GM19239 (cell line): ENCODE measurements at places on chromosomes 12 and 14.

- no peak for DNase-seq
These were observed 229.2 kb downstream of the DPF3 start for GRCh38 chr14:72664651-72665050.

DNA sequence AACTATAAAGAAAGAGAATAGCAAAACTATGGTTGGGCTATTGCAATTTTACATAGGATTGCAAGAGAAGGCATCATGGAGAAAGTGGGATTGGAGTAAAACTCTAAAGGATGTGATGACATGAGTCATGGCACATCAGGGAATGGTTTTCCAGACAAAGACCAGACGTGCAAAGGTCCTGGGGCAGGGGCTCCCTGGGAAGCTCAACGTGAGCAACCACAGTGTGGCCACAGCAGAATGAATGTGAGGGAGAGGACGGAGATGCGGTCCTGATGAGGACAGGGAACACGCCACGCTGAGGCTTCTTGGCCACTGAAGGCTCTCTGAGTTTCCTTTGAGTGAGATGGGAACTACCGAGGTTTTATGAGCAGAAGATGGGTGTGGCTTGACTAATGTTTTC, 38.2 kb downstream of the FZD10 start:
- no peak for DNase-seq

DNA sequence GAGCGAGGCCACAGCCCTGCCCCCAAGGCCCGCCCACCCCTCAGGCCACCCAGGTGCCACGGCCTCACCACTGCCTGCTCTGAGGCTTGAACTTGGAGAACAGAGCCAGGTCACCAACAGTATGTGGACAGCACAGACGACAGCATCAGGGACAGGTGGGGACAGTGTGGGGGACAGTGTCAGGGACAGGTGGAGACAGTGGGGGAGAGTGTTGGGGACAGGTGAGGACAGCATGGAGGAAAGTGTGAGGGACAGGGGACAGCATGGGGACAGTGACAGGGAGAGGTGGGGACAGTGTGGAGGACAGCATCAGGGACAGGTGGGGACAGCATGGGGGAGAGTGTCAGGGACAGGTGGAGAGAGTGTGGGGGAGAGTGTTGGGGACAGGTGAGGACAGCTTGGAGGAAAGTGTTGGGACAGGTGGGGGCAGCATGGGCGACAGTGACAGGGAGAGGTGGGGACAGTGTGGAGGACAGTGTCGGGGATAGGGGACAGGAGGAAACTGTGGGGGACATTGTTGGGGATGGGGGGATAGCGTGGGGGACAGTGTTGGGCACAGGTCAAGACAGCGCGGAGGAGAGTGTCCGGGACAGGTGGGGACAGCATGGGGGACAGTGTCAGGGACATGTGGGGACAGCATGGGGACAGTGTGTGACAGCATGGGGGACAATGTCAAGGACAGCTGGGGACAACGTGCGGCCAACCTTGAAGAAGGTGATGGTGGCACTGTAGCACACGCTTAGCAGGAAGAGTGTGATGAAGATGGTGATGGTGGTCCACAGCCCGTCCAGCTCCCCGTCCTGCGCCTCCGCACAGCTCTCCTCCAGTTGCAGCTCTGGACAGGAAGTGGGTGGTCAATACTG, 114.9 kb downstream of the TMEM121 start:
- no peak for DNase-seq

DNA sequence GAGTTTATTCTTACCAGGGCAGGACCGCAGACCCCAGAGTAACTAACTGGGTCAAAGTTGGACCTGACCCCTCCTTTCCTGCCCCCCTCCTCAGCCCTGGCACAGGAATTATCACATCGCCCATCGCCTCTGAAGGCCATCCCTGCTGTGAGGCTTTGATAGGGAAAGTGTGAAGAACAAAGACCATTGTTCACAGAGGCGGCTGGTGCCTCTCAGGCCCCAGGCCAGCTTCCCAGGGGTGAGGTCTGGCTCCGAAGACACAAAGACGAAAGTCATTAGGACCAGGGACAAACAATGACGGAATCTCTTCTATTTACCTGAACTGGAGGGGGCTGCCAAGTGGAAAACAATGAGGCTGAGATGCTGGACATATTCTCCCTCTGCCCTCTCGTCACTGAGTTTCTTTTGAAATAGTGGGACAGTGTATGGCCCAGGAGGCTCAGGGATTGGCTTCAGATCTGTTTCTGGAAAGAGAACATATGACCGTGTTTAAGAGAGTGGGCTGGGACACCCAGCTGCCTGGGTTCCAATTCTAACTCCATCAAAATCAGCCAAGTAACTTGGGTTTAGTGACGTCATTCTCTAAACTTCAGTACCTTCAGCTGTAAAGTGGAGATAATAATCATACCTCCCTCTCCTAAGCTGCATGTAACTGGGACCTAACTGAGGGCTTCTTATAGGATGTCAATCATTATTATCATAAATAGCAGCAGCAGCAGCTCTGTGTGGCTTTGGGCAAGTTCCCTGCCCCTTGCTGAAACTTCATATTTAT, 769.4 kb downstream of the MED13L start:
- no peak for DNase-seq

DNA sequence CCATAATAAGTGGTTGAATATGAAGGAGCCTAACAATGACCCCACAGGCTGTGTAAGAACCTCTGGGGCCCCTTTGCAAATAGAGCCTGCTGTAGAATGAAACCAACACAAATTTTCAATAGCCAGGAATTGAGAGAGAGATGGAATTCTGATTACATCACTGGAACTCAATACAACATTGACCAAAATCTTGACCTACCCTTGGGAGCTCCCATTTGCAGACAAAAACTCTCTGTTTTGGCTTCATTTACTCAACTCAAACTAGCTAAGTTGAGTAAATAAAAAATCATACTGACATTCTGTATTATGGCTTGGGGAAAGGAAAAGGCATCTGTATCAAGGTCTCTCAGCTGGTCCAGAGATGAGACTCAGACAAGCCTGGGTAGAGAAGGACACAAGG, 91.0 kb downstream of the TBX3 start:
- DNase-seq, result no peak

DNA sequence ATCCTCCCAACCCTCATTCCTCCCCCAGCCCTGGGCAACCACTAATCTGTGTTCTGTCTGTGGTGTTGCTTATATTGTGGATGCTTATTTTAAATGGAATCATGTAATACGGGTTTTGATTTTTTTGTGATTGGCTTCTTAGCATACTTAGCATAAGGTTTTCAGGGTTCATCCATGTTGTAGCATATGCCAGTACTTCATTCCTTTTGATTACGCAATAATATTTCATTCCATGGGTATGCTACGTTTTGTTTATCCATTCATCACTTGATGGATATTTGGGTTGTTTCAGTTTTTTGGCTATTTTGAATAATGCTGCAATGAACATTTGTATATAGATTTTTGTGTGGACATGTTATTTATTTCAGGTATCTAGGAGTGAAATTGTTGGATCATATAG, 82.9 kb downstream of the TSPAN9 start:
- no peak for DNase-seq

DNA sequence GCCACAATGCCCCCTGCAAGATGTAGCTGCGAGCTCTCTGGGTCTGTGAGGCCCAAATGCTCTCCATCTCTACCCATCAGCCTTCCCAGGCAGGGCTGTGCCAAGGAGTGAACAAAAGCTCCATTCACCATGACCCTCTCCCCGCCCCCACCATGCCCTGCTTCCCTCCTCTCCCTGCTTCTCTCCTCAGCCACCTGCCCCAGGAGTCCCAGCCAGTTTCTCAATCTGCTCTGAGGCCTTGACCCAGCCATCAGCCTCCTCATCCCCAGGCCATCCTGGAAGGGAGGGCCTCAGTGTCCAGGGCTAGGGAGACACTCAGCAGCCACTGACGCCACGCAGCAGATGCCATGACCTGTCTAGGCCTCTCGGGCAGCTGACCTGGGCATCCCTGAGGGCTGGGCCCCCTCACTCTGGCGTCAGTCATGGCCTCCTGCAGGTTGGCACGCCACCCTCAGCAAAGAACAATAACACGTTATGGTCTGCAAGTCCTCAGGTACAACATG, 8.5 kb upstream of the KRT5 start:
- DNase-seq, result no peak

GRCh38 chr12:56768424-56768823, 5.3 kb downstream of the HSD17B6 start:
- DNase-seq, result no peak

GRCh38 chr14:54686219-54686870, 119.4 kb downstream of the SAMD4A start:
- DNase-seq, result no peak

DNA sequence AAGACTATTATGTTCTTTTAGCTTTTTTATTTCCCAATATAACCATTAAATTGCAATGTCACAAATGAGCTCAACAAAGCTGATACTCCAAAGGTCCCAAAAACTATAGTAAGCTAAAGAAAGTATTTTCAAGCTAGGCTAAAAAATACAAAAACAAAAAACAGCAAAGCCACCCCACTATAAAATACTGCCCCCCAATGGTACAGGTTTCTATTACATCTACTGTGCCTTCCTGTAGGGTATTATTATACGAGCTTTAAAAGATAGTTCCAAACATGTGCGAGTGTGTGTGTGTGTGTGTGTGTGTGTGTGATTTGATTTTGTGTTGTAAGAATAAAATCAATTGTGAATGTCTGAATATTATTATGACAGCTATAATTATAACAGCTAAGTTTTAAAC, 1.1 kb downstream of the IFNG start:
- no peak for DNase-seq

DNA sequence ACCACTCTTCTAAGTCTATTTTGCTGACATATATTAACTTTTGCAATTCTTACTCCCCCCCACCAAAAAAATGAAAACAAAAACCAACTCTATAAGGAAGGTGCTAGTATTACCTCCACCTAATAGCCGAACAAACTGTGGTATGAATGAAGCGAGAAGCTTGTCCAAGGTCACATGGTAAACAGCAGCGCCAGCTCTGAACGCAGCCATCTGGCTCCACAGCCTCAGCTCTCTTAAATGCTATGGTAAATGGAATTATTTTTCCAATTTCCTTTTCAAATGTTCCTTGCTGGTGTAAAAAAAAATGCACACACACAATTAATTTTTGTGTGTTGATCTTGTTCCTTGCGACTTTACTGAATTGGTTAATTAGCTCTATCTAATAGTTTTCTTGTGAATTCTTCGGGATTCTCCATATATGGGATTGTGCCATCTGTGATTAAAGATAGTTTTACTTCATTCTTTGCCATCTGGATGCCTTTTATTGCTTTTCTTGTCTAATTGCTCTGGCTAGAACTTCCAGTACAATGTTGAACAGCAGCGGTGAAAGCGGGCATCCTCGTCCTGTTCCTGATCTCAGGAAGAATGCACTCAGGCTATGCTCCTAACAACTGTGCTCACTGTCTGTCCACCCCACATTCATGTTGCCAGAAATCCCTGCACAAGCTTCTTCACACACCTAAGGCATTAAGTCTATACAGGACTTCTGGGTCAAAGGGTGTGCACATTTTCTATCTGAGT, 10.7 kb upstream of the C12orf76 start:
- no peak for DNase-seq

- DNase-seq, result no peak
These were observed 9.5 kb upstream of the RAB35 start for GRCh38 chr12:120125792-120126634.

DNA sequence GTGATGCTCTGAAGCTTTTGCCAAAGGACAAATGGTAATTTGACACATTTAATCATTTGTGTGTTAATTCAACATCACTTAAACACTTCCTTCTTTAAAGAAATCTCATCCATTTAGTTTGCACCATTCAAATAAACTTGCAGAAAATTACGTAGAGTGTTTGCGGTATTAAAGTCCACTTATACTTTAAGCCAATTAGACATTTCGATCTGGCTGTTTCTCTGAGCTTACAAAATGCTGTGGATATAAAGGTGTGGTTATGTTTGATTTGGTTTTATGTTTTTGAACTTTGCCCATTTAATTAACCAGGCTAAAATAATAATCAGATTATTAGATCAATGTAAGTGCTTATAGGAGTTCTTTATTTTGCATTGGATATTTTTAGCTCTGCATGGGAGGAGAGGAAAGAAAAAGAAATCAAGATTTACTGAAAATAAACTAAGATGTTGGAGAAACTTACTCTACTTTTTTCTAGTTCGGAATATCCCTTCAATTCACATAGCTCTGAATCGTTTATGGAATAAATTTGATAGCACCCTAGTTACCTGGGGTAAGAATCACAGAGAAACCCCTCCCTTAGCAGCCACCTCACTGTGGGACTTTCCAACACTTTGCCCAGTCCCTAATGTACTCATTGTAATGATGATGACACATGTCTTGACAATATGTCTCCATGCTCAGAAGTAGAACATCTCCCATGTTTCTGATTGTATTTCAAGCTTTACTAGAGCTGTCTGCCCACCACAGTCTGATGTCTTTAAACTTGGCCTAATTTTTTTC, 268.0 kb downstream of the BTG1 start:
- no peak for DNase-seq

- no peak for DNase-seq
These were observed 15.9 kb downstream of the ERGIC2 start for GRCh38 chr12:29365091-29365490.

GRCh38 chr14:106518054-106518943, 991.9 kb downstream of the TMEM121 start:
- DNase-seq, result no peak

DNA sequence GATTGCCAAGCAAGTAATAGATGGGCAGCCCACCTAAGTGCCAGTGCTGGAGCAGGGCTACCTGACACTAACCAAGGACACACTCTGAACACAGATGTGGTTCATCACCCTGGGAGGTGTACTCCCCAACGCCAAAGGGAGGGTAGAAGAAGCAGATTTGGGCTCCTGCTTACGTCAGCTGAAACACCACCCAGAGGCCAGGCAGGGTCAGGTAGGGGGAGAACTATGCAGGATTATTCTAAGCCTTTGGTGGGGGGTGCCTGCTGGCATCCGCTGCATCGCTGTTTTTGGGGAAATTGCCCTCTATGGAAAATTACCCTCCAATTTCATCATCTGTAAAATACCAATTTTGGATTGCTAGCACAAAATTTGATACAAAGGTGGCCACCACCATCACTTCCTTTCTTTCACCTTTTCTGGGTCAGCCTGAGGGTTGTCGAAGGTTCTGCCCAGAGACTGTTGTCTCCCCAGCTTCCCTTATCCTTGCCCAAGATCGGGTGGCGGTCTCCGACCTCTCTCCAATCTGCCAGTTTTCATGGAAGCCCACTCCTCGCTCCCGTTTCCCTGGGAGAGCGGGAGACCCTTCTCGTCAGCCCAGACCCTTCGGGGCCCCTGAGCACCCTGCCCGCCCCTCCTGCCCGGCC, 535 bp downstream of the BIN2 start:
- DNase-seq, result no peak
